GM23248 (cell line): ENCODE measurements at places on chromosomes 12 and 14.
A peak's percentile ranks its signal among the peaks of the same experiment; 100 is the strongest.

GRCh38 chr12:3055026-3055703, 22.0 kb upstream of the TSPAN9 start:
- DNase-seq, result no peak

DNA sequence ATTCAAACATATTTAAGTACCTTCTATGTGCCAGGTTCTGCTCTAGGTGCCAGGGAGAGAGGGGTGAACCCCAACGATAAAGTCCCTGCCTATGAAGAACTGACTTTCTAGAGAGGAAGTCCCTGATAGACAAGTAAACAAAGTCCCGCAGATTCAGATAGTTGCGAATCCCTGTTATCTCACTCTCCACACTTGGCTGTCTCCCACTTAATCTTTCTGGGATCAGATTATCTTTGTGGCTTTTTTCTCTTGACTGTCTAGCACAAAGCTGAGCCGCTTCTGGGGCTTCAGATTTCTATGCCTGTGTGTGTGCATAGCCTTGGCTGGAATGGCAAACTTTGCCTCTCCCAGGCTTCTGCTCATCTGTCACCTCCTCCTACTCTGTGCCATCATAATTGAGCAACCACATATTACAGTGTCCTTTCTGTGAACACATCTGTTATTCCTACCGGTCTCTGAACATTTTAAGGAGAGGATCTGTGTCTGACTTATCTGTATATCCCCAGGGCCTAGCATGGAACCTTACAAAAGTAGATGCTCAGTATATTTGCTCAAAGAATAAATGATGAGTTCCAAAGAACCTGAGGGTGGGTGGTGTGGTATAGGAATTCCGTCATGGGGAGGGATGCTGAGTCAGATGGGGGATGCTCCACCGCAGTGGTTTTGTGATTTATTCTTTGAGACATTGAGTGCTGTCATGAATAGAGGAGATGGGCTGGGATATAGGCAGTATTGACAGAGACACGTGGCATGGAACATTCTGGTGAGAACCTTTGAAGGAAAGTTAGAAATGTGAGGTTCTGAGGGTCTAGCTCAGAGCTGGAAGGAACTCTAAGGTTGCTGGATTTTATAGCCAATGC, 28.5 kb downstream of the RGS6 start:
- no peak for DNase-seq

DNA sequence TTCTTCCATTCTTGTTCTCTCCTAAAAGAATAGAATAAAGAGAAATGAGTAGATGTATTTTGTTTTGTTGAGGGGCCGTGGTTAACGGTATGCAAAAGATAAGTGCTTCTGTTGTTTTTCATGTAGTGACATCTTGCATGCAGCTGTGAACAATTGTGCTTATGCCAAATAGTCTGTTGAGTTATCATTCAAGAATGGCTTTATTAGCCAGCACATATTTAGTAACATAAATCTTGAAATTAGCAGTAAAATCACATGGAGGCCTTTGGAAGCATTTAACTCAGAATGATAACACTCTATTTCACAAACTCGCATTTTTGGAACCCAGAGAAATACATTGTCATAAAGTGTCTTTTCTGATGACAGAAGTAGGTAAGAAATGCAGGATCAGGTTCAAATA, 1772.0 kb upstream of the FLRT2 start:
- no peak for DNase-seq

GRCh38 chr14:72686832-72687231, 207.1 kb downstream of the DPF3 start:
- DNase-seq, result no peak

DNA sequence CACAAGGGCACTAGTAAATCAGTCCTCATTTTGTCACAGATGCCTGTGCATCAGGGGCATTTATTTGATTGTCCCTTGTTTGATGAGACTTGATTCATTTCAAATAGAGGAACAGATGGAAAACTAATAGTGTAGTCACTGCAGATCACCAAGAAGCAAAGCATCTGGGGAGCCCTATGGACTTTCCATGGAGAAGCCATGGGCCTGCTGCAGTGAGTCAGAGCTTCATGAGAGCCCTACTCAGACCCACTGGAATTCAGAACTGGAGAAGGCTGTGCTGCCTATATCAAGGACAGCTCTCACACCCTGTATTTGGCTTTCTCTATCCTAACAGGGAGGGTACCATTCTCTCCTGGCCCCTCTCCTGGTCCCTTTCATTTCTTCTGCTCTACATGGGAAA, 126.2 kb downstream of the GRIP1 start:
- DNase-seq, result peak; percentile 11

- DNase-seq, result no peak
Measured at GRCh38 chr12:49397000-49397399, 29.7 kb downstream of the SPATS2 start.

- peak; percentile 6 for DNase-seq
Measured at GRCh38 chr12:85260896-85261295, 19.1 kb upstream of the ALX1 start.

- peak; percentile 84 for DNase-seq
Measured at GRCh38 chr12:116604951-116605641, 45.9 kb downstream of the MAP1LC3B2 start.

- DNase-seq, result peak; percentile 46
Measured at GRCh38 chr12:122368361-122369073, 54.0 kb downstream of the CLIP1 start.

DNA sequence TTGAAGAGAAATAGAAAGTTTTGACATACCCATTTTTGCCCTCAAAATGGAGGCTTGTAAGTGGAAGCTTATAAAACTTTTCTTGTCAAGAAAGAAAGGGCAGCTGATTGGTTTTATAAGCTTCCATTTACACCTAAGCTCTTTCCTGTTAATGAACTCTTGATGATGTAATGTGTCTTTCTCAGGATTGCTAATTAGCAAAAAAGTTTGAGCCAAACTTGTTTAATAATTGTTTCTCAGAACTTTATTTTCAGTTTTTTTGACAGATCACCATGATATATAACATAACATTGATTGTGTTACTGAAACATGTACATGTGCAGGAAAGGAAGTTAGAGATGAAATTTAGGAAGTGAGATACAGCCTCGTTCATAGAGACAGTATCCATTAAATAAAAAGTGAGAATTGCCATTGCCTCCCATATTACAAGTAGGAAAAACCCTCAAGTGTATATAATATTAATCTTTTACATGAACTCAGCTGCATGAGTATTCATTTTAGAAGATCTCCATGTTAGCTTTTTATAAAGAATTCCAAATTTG, 26.8 kb downstream of the RIC8B start:
- no peak for DNase-seq

- peak; percentile 9 for DNase-seq
Measured at GRCh38 chr14:74064883-74065282, 19.4 kb downstream of the ALDH6A1 start.

DNA sequence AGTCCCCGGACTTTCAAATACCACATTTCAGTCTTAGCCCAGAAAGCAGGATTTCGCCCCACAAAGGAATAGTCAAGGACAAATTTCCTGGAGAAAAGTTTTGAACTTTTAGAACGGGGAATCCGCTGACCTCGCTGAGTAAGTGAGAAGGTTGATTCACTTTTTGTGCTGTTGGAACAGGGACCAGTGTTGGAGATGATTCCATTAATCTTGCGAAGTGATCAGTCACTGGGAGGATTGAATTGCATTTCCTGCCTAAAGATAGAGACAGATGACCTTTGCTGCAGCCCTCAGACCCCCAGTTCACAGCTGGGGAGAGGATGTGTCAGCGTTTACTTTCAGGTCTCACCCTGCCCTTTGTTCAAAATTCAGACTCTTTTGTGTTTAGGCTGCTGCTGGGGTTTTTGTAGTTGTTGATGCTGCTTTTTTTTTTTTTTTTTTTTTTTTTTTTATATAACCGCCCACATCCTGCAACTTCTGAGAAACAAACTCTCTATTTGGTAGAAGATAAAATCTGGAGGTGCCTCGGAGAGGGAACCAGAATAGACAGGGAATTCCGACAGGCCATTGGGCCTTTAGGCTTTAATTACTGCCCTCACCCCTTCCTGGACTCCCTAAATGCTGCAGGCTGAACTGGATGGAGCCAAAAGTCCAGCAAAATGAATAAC, 9.8 kb upstream of the KDM2B start:
- peak; percentile 88 for DNase-seq

DNA sequence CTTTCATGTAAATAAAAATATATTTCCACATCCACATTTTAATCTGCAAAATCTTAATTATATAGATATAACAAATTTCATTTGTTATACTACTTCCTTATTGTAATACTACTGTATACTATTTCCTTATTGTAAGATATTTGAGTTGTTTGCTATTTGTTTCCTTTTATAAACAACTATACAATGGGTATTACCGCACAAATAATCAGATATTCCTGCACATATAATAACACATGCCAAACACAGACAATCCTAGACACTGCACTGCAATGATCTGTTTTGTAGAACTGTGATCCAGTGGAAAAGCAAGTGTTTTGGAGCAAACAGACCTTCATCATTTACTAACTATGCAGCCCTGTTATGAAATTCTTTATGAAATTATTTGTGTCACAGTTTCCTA, 30.5 kb downstream of the PRKD1 start:
- no peak for DNase-seq

DNA sequence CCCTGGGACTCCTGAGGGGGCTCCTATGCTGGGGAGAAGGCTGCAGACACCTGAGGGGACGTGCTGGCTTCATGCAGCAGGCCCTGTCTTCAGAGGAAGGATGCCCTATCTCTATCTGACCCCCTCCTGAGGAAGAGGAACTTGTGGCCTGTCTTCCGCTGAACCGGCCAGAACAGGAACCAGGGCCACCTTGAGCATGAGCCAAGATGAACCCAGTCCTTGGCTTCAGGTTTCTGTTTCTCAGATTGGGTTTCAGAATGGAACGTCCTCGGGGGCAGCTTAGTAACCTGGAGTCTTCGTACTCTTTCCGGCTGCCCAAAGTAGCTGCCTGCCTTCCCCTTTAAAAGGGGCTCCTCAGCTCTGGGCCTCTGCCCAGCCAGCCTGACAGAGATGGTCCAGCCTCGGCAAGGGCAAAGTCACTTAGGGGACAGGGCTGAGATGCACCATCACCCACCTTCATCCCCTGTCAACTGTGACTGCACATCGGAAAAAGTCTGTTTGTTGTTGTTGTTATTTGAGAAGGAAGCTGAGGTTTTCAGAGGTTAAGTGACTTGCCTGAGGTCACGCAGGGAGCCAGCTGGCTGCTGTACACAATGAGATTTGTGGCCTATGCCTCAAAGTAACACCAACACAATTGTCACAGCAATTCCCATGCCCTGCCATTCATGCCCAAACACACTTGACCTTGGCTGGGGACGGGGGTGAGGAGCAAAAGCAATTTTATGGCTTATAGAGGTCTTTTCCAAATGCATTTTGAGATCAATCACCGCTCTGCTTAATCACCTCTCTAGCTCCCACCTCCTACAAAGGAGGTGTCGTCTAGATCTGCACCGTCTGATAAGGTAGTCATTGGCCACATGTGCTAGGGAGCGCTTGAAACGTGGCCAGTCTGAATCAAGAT, 13.4 kb downstream of the ASB2 start:
- DNase-seq, result no peak

DNA sequence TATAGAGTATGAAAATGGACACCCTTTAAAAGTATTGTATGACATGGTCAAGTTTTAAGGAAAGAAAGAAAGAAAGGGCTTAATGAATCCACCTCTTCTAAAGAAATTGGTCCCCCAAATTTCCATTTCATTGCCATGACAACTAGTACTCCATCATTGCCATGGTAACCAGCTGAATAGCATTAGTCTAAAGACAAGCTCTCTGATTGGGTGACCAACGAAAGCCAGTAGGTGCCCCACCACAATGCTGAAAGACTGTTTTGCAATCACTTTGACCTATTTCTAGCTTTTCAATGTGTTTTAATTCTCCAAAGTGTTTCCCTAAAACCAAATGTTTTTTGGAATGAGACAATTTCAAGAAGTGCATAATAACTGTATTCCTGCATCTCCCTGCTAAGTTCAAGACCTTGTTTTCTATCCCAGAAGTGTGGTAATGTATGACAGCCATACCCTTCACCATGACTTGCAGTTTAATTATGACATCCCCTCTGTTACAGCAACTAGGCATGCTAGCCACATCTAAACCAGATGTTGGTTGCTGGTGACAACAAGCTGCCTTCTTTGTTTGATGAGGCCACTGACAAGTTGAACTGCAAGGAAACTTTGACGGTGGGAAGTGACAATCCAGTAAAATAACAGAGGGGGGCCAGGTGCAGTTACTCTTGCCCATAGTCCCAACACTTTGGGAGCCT, 46.7 kb downstream of the KICS2 start:
- DNase-seq, result peak; percentile 77

GRCh38 chr12:47231456-47231855, 151.7 kb upstream of the AMIGO2 start:
- no peak for DNase-seq

DNA sequence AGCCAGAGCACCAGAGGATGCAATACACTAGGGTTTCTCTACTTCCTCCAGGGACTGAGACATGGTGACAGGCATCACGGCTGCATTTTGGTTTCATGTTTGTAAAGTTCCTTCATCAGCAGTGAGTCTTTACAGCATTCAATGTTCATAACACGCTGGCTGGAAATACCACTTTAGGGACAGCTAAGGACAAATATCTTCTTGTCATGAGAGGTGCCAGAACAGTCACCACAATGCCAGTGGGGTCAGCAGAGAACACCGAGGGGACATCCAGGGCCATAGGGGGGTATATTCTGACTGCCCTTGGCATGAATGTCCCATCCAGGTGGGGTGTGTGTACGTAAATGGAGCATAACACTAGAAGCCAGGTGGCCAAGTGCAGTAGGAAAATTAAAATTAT, 72.3 kb downstream of the CCDC60 start:
- DNase-seq, result no peak

GRCh38 chr14:97361958-97362357, 564.8 kb downstream of the VRK1 start:
- no peak for DNase-seq

GRCh38 chr12:119838826-119839600, 38.1 kb downstream of the CIT start:
- no peak for DNase-seq

GRCh38 chr14:61678975-61679374, 16.3 kb upstream of the HIF1A start:
- DNase-seq, result peak; percentile 17

DNA sequence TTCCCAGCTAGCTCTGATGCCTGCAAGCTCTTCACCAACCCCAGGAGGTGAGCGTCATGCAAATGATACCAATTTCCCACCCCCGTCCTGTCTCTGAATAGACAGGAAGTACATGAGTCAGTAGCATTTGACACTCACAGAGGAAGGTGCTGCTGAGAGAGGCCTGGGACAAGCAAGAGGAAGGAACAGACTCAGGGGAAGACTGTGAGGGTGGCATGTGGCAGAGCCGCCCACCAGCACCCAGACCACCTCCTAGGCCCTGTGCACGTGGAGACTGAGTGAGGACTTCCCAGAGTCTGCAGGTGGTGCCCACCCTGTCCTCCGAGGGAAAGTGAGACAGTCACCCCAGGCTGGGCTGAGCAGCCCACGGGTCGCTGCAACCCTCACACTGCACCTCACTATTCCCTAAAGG, 199.5 kb upstream of the SFSWAP start:
- DNase-seq, result peak; percentile 70

GRCh38 chr12:102549691-102550090, 69.3 kb upstream of the IGF1 start:
- DNase-seq, result no peak
